ENCODE measurements at places on chromosomes 6 and 20. TPM values are rescaled to one million over a fixed set of nuclear protein-coding genes. Genes with fewer than 3 reads are reported as not detected.

The UBE2C gene
- 1.2 TPM for total RNA-seq

DNA sequence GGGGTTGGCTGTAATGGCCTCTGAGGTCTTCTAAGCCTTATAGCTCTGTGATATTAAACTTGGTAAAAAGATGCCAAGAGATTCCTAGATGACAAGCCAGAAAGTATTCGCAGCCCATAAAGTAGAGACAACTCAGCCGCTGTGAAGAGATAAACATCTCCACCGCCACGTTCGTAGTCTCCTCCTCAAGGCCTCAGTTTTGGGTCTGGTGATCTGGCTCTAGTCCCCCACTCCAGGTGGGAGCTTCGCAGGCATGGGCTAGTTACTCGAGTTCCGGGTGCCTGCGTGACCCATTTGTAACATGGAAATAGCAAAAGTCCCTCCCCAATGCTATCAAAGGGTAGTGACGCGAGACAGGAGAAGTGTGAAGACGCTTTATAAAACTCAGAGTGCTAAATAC lies 28.3 kb upstream of the AFDN start:
- H3K36me3 ChIP-seq, result no peaks in the 10 kb centered on the region
- no peak overlapping the region for H3K27ac ChIP-seq
- H3K4me3 ChIP-seq, result no peak overlapping the region
- H3K4me1 ChIP-seq, result peaks cover 6% of the 10 kb centered on the region
- no peak for DNase-seq

DNA sequence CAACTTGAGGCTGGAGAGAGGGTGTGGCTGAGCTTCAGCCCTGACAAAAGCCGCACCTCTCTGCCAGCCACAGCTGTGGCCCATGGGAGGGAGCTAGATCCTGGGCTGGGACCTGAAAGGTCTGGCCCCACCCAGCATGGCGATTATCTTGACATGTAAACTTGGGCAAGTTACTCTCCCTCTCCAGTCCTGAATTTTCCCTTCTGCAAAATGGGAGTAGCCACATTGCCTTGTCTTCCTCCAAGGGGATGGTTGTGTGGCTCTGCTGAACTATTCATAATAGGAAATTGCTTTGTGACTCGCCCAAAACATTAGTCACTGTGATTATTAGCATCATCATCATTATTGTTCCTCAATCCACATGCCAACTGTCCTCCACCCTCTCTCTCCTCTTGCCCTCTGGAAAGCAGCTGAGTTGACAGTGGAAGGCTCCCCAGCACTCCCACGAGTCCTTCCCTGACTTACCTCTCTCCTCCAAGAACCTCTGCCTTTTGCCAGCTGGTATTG lies 23.0 kb upstream of the RBPJL start:
- H3K36me3 ChIP-seq, result no peaks in the 10 kb centered on the region
- DNase-seq, result no peak
- H3K4me3 ChIP-seq, result no peak overlapping the region
- H3K27me3 ChIP-seq, result peaks cover 2% of the 10 kb centered on the region
- no peaks in the 10 kb centered on the region for H3K4me1 ChIP-seq

DNA sequence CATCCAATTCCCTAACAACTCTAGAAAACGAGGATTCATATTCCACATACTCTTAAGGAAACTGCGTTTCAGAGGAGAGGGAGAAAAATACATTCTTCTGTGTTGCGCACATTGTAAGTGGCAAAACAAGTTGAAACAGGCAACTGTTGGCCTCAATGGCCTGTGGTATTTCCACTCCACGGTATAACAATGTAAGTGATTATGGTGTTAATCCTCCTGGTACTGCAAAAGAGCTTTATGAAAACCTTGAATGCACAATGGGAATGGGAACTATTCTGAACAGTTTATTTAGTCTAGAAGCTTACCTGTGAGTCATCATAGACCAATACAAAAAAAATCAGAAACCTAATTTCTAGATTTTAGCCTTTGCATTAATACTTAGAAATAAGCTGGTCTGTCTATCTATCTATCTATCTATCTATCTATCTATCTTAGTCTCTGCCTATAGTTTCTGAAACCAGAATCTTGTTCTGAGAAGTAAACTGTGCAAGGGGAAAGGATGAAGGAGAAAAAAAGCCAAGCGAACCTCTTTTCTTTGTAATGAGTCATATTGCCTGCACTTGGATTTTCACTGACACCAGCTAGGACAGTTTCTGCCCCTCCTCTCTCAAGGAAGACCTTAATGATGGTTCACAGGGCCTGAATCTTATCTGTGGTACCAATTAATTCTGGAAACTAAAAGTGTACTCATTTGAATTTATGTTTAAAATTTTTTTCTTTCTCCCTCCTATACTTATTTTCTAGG lies 101.5 kb downstream of the RNF144B start:
- H3K4me1 ChIP-seq, result no peaks in the 10 kb centered on the region
- H3K4me3 ChIP-seq, result no peak overlapping the region
- H3K27ac ChIP-seq, result no peak overlapping the region
- no peaks in the 10 kb centered on the region for H3K36me3 ChIP-seq
- no peak for DNase-seq

- H3K36me3 ChIP-seq, result no peaks in the 10 kb centered on the region
- no peaks in the 10 kb centered on the region for H3K4me1 ChIP-seq
- no peak overlapping the region for H3K27ac ChIP-seq
- DNase-seq, result no peak
Measured at GRCh38 chr6:99246602-99247001, 102.9 kb downstream of the FAXC start.

DNA sequence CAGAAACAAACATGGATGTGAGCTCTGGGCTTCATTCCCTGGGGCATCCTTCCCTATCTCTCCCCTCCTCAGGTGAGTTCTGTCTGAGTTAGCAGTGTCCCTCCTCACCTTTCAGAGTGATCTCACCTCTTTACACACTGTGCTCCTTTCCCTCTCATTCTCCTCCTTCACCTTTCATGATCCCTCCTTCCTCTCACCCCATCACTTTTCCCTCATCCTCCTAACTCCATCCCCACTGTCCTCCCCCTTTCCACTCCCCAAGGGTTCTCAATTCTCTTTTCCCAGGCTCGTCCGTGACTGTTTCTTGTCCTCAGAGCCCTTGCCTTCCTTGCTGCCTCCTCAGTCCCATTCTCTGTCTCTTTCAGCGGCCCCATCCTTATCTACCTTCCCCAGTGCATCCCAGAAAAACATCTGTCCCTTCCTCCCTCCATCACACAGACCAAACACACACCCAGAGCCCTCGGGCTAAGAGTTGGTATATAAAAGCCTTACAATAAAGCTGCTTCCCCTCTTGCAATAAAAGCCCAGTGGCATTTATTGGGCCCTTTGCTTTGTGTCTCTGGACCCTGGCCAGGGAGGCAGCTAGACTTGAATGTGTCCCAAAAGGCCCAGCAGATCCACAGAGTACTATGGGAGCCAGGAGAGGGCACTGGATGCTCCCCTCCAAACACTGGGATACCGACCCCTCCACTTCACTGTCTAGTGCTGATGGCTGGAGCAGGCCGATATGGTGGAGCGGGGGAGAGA lies 1.9 kb downstream of the RNF39 start:
- H3K4me1 ChIP-seq, result peaks cover 26% of the 10 kb centered on the region
- H3K27me3 ChIP-seq, result peaks cover 31% of the 10 kb centered on the region
- no peak overlapping the region for H3K4me3 ChIP-seq
- no peak overlapping the region for H3K27ac ChIP-seq

The HCK gene
- not detected for total RNA-seq

The SLC22A3 gene
- total RNA-seq, result 0.67 TPM

The OOEP gene
- 0.69 TPM for total RNA-seq

The C6orf132 gene
- not detected for total RNA-seq

- peak overlapping the region; percentile 38 for H3K4me3 ChIP-seq
- H3K4me1 ChIP-seq, result peaks cover 38% of the 10 kb centered on the region
- peaks cover 44% of the 10 kb centered on the region for H3K36me3 ChIP-seq
- no peaks in the 10 kb centered on the region for H3K27me3 ChIP-seq
- H3K27ac ChIP-seq, result no peak overlapping the region
- DNase-seq, result no peak
Measured at GRCh38 chr6:134169871-134170486, 117.6 kb upstream of the SLC2A12 start.

The PPIL6 gene
- 0.91 TPM for total RNA-seq

The ALDH8A1 gene
- 4.4 TPM for total RNA-seq

- no peaks in the 10 kb centered on the region for H3K27me3 ChIP-seq
- no peak overlapping the region for H3K4me3 ChIP-seq
- H3K27ac ChIP-seq, result peak overlapping the region; percentile 35
- no peak for DNase-seq
- peaks cover 7% of the 10 kb centered on the region for H3K4me1 ChIP-seq
Measured at GRCh38 chr20:48725555-48725991, 102.2 kb downstream of the PREX1 start.

GRCh38 chr20:58128635-58129625 lies 99.5 kb downstream of the ANKRD60 start:
- no peak overlapping the region for H3K4me3 ChIP-seq
- no peak for DNase-seq
- H3K27me3 ChIP-seq, result peaks cover 16% of the 10 kb centered on the region
- H3K27ac ChIP-seq, result no peak overlapping the region
